ENCODE measurements at places on chromosomes 4 and X. TPM values are rescaled to one million over a fixed set of nuclear protein-coding genes. Genes with fewer than 3 reads are reported as not detected.

CT47B1 gene
- not detected for total RNA-seq

FGFBP1 gene
- not detected for total RNA-seq

MAGEA2B gene
- not detected for total RNA-seq

TLR1 gene
- total RNA-seq, result 2.5 TPM

C1QTNF7 gene
- total RNA-seq, result 0.12 TPM

DOCK11 gene
- total RNA-seq, result 39.5 TPM

SPATA18 gene
- total RNA-seq, result 4.4 TPM

RASSF6 gene
- total RNA-seq, result not detected

MEPE gene
- total RNA-seq, result not detected

BTC gene
- 0.25 TPM for total RNA-seq

FRMPD3 gene
- not detected for total RNA-seq

DMP1 gene
- total RNA-seq, result not detected

ZBED1 gene
- total RNA-seq, result 35.2 TPM

GPAT3 gene
- total RNA-seq, result 30.2 TPM

PRKX gene
- 18.4 TPM for total RNA-seq

AFM gene
- not detected for total RNA-seq

FGFBP2 gene
- not detected for total RNA-seq

TEX13D gene
- total RNA-seq, result not detected

UCHL1 gene
- total RNA-seq, result 680 TPM

ZDHHC15 gene
- total RNA-seq, result 0.11 TPM

CT47A7 gene
- not detected for total RNA-seq

ATP2B3 gene
- under 0.01 TPM for total RNA-seq

All from uterine smooth muscle cell (primary cell).